ENCODE measurements at places on chromosomes 16 and 17. TPM values are rescaled to one million over a fixed set of nuclear protein-coding genes. Genes with fewer than 3 reads are reported as not detected.

- DNase-seq, result no peak
These were observed 16.8 kb downstream of the TMEM100 start for GRCh38 chr17:55705847-55706246.

DNA sequence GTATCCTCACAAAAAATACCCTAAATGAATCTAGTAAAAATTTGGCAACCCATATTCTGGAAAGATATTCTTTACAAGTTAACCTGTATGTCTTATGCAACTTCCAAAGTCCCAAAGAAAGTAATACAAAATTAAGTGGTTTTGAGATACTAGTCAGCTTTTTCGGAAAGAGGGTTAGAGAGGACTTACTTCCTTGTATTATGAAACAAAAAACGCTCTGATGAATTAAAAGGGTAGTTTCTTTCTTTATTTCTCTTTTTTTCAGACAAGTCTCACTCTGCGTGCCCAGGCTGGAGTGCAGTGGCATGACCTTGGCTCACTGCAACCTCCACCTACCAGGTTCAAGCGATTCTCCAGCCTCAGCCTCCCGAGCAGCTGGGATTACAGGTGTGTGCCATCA lies 51.6 kb downstream of the KANSL1 start:
- DNase-seq, result no peak

- DNase-seq, result no peak
These were observed 330.3 kb upstream of the CDH5 start for GRCh38 chr16:66036184-66036583.

Gene KIF2B
- total RNA-seq, result not detected

DNA sequence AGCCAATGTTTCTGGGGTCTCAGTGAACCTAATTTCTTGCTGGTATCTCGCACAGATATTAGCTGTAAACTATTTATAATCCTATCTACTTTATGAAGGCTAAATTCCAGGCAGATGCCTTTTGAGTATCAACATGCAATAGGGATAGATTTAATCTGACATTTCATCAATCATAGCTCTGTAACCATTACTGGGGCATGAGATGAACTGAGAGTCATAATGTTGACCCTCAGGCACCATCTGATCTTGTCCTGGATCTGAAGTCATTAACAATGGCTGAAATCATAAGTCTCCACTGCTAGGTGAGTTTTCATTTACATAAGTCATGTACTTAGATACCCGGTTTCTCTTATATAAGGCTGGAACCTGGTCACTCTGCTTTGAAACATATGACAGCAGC lies 3.6 kb downstream of the PMFBP1 start:
- no peak for DNase-seq

Gene TNFRSF13B
- total RNA-seq, result not detected

DNA sequence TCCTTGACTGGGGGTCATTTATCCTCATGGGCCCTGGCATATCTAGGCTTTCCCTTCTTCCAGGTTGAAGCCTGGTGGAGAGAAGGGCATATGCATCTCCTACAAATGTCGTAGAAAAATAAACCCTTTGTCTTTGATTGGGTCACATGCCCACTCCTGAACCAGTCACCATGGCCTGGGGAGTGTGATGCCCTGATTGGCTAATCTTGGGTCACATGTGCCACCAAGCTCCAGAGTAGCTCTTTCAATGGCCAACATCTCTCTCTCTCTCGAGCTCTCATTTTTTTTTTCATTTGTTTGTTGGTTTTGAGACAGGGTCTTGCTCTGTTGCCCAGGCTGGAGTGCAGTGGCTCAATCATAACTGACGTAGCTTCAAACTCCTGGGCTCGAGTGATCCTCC lies 5.6 kb upstream of the XPO6 start:
- DNase-seq, result no peak

GRCh38 chr17:17077861-17078732 lies 35.8 kb downstream of the MPRIP start:
- DNase-seq, result no peak

Gene FOXC2
- 0.64 TPM for total RNA-seq

Gene HOXB1
- total RNA-seq, result not detected

DNA sequence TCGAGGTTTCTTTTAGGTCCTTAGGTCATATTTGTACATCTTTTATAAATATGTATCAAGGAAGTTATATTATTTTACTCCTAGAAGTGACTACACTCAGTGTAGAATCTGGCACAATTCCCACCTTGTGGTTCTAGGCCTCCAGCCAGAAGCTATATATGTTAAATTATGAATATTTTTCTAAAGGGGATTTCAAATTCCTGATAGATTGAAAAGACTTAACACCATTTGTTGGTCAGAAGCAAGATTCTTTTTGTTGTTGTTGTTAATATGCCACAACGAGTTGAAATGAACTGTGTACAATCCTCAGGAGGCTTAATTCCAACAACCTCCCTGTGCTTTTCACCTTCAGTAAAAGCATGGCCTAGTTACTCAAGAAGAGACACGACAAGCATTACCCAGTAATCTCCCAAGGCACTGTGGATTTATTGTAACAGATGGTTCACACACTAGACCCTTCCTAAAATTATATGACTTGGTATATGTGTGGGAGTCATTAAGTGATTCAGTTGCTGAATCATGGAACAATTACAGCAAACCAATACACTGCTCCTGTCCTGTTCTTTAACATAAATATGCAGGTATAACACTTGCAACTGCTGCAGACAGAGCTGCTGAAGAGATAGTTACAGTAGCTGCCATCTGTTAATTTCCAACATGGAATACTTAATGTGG lies 964.4 kb upstream of the GOT2 start:
- DNase-seq, result peak; percentile 2

Gene PYDC1
- not detected for total RNA-seq

GRCh38 chr17:6948562-6948961 lies 47.3 kb upstream of the ALOX12 start:
- no peak for DNase-seq

DNA sequence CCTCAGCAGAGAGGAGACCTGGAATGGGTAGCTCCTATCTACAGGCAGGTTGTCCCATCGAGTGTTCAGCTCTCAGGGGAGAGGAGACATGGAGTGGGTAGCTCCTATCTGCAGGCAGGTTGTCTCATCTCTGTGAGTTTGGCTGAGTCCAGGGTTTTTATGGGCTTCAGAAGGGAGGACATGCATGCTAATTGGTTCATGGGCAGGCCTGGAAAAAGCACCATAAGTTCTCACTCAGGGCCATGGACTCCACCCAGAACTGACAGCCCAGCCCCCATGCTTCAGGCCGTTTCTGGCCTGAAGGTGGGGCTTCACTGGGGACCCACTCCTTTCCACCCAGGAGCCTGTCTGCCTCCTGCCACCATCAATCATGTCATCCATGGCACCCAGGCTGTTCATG lies 84.0 kb downstream of the CYB561 start:
- DNase-seq, result no peak

DNA sequence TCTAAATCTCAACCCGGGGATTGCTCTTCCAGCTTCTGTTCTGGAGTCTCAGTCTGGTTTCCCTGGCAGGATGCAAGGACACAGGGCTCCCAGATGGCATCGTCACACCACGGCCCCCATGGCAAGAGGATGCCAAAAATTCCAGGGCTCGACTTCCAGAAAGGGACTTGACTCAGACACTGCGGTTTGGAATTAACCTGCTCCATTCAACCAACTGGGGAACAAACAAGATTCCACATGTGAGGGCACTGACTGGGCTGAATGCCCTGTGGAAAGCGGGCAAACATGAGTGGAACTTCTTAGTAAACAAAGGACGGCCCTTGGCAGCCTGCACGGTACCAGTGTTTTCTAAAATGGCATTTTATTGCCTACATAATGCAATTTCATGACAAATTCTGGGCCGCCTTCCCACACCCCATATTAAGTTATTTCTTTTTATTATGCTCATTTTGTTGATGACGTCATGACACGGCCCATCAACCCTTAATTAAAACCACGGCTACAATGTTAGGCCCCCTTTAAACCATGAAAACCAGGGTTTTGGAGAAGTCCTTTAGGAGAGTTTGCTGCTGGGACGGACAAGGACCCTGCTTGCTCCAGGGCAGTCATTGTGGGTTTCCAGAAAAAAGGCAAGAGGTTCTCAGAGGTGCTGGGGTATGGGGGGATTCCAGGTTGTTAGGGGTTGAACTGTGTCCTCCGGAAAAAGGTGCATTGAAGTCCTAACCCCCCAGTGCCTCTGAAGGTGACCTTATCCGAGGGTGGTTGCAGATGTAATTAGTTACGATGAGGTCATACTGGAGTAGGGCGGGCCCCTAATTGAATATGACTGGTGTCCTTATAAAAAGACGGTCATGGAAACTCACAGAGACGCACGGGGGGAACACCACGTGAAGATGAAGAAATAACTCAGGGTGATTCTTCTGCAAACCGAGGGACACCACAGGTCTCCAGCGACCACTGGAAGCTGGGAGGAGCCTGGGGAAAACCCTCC lies 205.6 kb downstream of the FOXL1 start:
- no peak for DNase-seq

DNA sequence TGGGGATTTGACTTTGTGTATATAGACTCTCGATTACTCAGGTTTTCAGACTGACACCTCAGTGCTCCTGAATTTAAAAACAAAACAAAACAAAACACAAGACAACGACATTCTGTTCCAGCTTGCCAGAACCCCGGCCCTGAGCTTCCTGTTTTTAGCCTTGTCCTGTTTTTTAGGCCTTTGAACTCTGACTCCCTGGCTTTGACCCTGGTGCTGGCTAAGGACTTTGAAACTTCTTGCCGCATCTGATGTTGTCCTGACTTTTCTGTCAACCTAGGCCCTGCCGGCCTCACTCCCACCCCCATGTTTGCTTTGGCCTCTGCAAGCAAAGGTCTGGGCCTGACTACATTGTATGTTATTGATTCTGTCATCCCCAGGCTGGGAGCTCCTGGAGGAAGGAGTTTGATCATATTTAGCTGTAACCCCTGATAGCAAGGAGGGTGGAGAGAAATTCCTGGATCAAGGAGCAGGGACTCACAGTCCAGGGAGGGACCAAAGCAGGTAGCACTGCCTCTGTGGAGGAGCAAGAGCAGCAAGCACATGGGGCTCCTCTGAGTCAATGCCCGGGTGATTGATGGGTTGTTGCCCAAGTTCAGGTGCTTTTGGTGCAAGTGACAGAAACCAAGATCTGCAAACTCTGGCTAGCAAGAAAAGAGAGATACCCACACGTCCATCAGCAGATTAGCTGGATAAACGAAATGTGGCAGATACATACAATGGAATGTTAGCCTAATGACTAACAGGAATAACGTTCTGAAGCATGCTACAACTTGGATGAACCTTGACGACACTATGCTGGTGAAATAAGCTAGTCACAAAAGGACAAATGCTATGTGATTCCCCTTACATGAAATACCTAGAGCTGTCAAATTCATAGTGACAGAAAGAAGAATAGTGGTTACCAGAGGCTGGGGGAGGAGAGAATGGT lies 7.7 kb downstream of the CCL16 start:
- DNase-seq, result no peak

- no peak for DNase-seq
These were observed 33.7 kb upstream of the ALDH3A2 start for GRCh38 chr17:19614900-19615299.

- no peak for DNase-seq
These were observed 623 bp downstream of the CACNA1G start for GRCh38 chr17:50560931-50561745.

DNA sequence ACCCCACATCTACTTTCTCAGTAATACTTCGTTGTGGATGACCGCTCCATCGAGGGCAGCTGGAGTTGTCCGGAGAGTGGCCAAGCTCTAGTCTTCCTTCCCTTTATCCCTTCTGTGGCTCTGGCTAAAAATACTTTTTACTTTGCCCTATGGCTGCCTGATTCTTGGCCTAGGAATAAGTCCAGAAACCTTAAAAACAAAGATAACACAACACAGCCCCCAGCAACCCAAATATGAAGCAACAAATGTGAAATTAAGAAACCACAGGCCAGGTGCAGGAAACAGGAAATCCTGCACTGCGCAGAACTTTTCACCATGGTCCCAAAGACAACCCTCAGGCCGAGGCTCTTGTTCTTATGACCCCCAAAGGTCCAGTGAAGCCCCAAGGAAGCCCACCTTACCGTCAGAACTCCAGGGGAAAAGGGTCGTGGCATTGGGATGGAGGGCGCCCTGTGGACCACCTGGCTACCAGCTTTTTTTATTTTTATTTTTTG lies 26.0 kb downstream of the TK2 start:
- peak; percentile 22 for DNase-seq

Gene CDH16
- total RNA-seq, result not detected

- peak; percentile 97 for DNase-seq
These were observed 24.3 kb upstream of the KRT20 start for GRCh38 chr17:40909351-40909750.

Measured in fibroblast of villous mesenchyme (primary cell).